Breast epithelium (tissue), 4 donors: ENCODE measurements at places on chromosomes 2 and 18. TPM values are rescaled to one million over a fixed set of nuclear protein-coding genes. Genes with fewer than 3 reads are reported as not detected.

Gene TEKT4
- total RNA-seq = not detected

Gene LRRC30
- total RNA-seq = not detected

Gene MGAT4A
- 34.4 TPM for total RNA-seq

Gene KCNG3
- total RNA-seq = 0.33 TPM

Gene STARD6
- not detected for total RNA-seq

Gene MOGAT1
- total RNA-seq = not detected

Gene DNMT3A
- 21.7 TPM for total RNA-seq

Gene RAPH1
- 33.0 TPM for total RNA-seq

Gene GALNT5
- total RNA-seq = 0.16 TPM

Gene B3GNT7
- total RNA-seq = 1.3 TPM

Gene ABCG8
- total RNA-seq = 0.15 TPM

Gene TUBB8B
- total RNA-seq = 0.66 TPM

Gene CXCR2
- total RNA-seq = not detected

Gene DGKD
- total RNA-seq = 41.3 TPM

Gene CCDC93
- total RNA-seq = 25.6 TPM

Gene SAG
- not detected for total RNA-seq

Gene NR4A2
- 29.4 TPM for total RNA-seq

Gene ANKRD62
- not detected for total RNA-seq

Gene SATB2
- 12.2 TPM for total RNA-seq

Gene SLC14A1
- total RNA-seq = 2.3 TPM

Gene ASB18
- not detected for total RNA-seq

Gene BCL11A
- 0.64 TPM for total RNA-seq

Gene PAX3
- 0.29 TPM for total RNA-seq

Gene MAPRE3
- 19.9 TPM for total RNA-seq

Gene CABLES1
- 18.1 TPM for total RNA-seq

Gene FNDC4
- total RNA-seq = 12.4 TPM

Gene RAX
- not detected for total RNA-seq

Gene CYP26B1
- 41.6 TPM for total RNA-seq

Gene DHRS9
- total RNA-seq = 7.8 TPM

Gene TMEM237
- 70.7 TPM for total RNA-seq

Gene TXNL1
- 47.0 TPM for total RNA-seq

Gene GRB14
- total RNA-seq = 4.6 TPM

Gene SCN7A
- total RNA-seq = 13.3 TPM

Gene INHBB
- total RNA-seq = 60.6 TPM

Gene NGEF
- 1.6 TPM for total RNA-seq

Gene CFAP65
- total RNA-seq = 0.33 TPM

Gene RAB17
- total RNA-seq = 39.7 TPM

Gene HOXD10
- total RNA-seq = not detected

Gene CD8B2
- total RNA-seq = not detected

Gene GPR17
- total RNA-seq = not detected

Gene FAM237A
- total RNA-seq = not detected

Gene SERPINB3
- total RNA-seq = not detected

Gene C2orf80
- not detected for total RNA-seq

Gene PIK3C3
- 45.9 TPM for total RNA-seq
